NCI-H2081 treated with DMSO at 0.1 percent for 48 hours (cell line): ENCODE measurements at places on chromosomes 2 and 18.

GRCh38 chr2:50491541-50492476, 540.1 kb downstream of the NRXN1 start:
- DNase-seq: peak; percentile 32

GRCh38 chr2:69190743-69191404, 177.9 kb downstream of the ANTXR1 start:
- no peak for DNase-seq

GRCh38 chr2:205914213-205915129, 171.5 kb downstream of the INO80D start:
- no peak for DNase-seq

GRCh38 chr18:52577795-52578194, 237.8 kb downstream of the DCC start:
- no peak for DNase-seq

- no peak for DNase-seq
Observed at GRCh38 chr18:35490894-35491699, 6.7 kb downstream of the INO80C start.

GRCh38 chr2:157318884-157319283, 6.7 kb downstream of the ERMN start:
- no peak for DNase-seq

GRCh38 chr2:5264361-5264760, 427.8 kb upstream of the SOX11 start:
- no peak for DNase-seq

DNA sequence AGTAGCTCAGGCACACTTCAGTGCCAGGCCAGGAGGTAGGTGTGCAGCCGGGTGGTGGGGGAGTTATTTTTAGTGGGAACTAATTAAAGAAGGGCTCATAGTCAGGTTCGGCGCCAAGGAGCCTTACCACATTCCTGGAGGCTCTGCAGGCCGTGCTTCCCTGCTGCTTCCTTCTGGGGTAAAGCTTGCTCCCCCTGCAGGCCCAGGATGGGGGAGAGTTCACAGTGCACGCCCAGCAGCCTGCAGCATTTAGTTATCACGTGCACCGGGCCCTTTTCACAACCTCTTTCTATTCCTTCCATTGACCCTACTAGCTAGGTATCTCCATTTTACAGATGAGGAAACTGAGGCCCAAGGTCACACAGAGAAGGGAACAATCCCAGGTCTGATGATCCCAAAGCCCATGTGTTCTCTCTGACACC, 2.5 kb downstream of the KCNF1 start:
- DNase-seq: no peak

- no peak for DNase-seq
Observed at GRCh38 chr2:31051258-31052140, 86.7 kb downstream of the GALNT14 start.

DNA sequence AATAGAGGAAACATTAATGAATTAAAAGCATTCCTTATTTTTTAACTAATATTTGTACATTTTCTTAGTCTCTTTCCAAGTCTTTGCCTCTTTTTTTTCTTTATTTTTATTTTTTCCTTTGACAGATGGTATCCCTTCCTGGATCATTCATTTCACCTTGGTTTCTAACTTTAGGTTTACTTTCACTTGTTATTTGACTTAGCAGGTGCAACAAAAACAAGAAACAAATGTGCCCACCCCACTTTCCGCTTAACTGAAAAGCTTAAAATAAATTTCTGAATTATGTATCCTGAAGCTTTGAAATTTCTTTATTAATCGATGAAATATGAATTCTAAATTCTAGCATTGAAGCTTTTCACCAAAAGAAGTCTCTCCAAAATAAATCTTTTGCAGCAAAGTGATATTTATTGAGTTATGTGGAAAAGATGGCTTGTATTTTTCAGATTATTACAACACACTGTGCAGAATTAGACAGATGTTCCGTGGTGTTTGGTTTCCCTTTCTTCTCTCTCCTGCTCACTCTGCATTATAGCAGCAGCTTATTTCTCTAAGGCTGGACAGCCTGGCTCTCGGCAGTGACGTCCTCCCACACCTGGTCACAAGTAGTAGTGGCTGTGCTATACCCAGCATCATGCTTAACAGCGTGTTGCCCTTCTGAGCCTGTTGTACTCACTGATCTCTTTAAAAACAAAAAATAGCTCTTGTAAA, 99.1 kb upstream of the ZNF397 start:
- no peak for DNase-seq

- DNase-seq: no peak
Observed at GRCh38 chr18:57941841-57942489, 102.1 kb upstream of the NEDD4L start.

DNA sequence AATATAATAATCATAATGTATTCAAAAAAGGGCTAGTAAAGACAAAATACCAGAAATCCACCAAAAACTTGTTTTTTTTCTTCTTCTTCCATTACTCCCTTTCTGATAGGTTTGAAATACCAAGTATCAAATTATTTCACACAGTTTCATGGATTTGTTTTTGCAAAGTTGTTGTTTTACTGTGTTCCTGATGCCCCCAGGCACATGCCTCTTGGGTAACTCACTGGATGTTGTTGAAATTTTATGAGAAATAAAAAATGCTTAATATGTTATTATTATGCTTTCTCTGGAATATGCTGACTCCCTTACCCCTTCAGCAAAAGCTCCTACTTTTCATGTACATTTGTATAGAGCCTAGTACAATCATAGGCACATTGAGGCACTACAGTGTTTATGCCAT, 419.6 kb downstream of the NRXN1 start:
- no peak for DNase-seq

- DNase-seq: no peak
Observed at GRCh38 chr18:45825258-45826044, at the start of gene SIGLEC15. Gene SIGLEC15, plus strand, starts transcription at chr18:45825675. Its CDS starts 54 bp downstream, at chr18:45825729.

DNA sequence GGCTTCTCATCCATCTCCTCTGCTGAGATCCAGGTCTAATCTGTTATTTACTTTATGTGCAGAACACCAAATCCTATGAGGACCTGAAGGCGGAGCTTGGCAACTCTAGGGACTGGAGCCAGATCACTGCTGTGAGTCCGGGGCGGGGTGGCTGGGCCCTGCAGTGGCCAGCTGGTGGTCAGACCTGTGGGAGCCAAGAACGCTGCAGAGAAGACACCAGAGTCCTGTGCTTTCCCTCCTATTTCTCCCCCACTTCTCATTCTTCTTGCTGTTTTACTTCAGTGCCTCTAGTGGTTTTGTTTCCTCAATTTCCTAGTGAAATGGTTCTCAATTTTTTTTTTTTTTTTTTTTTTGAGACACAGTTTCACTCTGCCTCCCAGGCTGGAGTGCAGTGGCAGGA, 19.7 kb downstream of the VIL1 start:
- no peak for DNase-seq

GRCh38 chr2:120807751-120808150, 72.1 kb downstream of the GLI2 start:
- DNase-seq: no peak

GRCh38 chr18:51463483-51464136, 266.1 kb upstream of the MEX3C start:
- no peak for DNase-seq

DNA sequence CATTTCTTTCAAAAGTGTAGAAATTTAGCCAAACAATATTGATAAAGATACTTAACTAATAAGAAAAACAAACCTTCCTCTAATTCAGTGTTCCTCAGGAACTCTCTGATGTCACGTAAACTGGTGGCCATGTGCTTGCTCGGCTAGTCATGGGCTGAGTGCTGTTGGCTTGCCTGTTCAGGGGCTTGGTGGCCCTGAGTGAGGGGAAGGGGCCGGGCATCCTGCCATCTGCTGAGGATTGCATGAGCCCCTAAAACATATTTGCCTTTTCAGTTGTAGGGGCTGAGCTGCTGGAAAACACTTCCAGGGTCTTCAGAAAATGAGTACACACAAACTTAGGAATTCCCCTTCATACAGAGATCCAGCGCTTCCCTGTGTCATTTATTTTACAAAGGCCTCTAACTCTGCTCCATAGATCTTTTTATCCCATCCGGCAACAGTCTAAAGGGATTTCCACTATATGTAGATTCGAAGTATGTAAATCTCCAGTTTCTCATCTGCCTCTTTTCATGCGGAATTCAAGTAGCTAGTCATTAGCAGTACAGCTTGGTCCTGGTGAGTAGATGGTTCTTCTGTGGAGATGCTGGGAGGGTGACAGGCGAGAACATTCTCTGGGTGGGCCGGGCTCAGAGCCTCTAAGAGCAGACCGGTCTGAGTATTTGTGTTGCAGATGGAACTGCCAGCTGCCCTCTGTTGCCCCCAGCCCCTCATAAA, 20.1 kb upstream of the NFATC1 start:
- DNase-seq: no peak

DNA sequence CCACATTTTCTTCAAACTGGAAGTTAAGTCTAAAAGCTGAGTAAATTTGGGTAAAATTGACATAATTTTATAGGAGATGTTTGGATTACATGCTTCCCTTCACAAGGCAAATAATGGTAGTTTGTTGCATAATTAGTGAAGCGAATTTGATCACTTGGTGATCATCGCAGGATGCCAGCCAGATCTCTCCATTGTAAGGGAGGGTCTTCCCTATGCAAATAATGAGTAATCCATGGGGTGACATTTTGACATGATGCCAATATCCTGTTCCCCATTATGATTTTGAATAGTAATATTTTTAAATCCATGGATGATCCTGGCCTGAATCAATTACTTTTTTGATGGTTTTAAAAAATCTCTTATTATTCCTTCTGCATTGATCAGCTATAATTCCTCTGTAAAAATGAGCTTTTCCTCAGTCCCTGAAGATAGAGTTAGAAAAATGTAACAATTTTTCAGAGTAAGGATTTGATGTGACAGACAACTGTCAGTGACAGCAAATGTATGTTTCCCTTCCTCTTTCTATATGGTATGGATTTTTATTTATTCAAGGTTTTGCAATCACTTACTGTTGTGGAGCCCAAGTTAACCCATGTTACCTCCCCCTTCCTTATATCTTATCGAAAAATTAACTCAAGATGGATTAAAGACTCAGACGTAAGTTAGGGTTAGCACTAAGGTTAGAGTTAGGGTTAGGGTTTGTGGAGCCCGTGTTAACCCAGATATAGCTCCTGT, 21.4 kb downstream of the CCL20 start:
- DNase-seq: no peak

GRCh38 chr2:147428120-147428747, 416.6 kb upstream of the ACVR2A start:
- DNase-seq: no peak

DNA sequence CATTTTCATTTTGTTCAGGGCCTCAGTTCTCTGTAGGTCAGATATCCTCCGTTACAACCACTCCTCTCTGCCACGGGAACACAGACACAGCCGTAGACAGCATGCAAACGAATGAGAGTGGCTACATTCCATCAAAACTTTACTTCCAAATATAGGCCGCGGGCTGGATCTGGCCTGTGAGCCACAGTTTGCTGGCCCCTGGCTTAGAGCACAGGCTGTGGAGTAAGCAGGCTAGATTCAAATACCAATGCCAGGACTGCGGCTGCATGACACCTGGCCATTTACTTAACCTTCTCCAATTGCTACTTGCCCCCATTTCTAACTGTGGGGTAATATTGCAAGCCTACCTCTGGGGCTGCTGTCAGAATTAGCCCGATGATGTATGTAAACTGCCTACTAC, 325.8 kb upstream of the POU3F3 start:
- DNase-seq: no peak

DNA sequence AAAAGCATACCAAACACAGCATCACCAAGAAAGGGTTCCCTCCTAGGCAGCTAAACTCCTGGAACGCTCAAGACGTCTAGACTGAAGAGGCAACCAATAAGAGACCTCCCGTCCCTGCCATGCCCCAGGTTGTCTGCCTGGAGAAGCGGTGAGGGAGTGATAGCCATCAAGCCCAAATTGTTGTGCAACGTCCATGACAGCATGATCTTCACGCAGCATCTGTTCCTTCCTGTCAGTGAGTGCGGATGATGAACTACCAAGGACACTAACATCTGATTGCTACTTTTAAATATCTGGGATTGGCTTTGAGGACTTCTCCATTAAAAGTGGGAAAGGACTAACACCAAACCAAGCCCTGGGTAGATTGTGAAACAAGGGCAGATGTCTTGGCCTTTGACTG, 149.7 kb downstream of the TXNL1 start:
- no peak for DNase-seq

DNA sequence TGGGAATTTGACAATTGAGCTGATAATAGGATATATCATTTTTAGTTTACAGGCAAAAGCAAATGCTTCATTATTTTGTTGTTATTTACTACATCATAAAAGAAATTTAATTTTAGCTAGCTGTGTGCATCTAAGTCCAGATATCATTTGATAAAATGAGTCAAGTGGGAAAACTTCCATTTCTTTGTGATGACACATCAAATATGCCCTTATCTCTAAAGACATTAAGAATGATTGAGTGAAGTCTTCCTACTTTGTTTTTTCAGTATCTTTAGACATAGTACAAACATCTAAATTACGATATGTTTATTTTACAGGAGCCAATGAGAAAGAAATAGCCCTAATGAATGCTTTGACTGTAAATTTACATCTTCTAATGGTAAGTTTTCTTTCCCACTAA, 77.0 kb downstream of the KYNU start:
- no peak for DNase-seq

- no peak for DNase-seq
Observed at GRCh38 chr2:101722864-101723263, 25.4 kb downstream of the MAP4K4 start.

DNA sequence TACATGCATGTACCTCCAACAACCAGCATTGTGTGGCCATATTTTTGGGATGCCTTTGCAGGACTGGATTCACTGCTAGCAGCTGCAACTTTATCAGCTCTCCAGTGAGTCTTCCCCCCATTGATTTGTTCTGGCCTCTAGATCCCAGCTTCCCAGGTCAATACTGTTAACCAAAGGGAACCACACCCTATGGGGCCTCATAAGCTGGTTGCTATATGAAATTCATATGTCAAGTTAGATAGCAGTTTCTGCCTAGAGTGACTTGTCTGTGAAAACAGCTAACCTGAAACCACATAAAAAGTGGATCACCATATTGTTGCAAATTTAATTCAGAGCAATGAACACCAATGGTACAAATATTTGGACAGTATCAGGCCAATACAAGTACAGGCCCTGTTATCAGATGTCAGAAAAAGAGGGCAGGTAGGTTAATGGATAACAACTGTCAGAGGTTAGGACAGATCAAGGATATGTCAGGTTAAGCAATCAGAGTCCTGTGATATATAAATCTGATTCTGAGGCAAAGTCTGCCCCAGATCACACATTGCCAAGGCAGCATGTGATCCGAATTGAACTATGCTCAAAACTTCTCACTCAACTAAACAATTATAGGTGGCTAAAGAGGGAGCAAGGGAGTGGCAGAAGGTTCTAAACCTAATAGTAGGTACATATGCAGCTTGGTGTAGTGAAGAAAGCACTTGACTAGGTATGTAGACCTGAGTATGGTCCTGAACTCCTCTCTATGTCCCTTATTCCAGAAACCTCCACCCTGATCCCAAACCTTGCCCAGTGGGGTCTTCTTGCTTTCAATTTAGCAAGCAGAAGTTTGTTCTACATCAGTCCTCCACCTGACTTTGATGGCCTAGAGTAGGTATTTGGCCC, 310.2 kb upstream of the STON1 start:
- DNase-seq: no peak
